ENCODE measurements at places on chromosomes 12 and 14. TPM values are rescaled to one million over a fixed set of nuclear protein-coding genes. Genes with fewer than 3 reads are reported as not detected.

DNA sequence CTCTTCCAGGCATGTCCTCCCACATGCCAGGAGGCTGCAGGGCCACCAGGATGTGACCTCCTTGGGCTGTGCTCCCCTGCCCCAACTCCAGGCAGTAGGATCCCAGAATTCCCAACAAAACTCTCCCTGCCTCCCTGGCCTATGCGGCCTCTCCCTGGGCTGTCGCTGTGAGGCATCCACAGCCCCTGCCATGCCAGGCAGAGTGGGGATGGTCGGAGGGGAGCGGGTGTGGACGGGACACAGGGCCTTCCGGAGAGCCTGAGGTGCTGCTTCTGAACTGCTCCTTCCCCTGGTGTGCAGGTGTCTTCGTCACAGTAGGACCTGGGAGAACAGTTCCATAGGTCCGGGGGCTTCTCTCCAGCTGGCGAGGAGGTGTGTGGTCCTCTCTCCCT, 18.3 kb downstream of the GPR132 start:
- no peak for DNase-seq

DNA sequence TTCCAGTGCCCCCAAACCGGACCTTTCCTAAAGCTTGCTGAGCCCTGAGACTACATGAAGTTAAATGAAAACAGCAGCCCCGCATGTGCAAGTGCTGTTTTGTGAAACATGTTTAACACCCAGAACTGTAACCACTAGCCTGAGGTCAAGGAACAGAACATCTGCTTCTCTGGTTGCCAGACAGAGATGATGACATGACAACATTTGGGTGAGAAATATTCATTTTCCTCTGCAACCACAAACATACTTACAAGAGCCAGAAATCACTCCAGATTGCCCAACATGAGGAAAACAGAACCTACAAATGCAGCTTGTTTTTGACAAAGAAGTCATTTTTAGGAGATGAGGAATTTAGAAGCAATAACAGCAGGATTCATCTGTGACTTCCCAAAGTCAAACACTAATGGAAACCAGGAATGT, 110.4 kb downstream of the BCAT1 start:
- DNase-seq = no peak

- DNase-seq = no peak
Measured at GRCh38 chr12:55972042-55972441, 1.8 kb upstream of the RAB5B start.

DNA sequence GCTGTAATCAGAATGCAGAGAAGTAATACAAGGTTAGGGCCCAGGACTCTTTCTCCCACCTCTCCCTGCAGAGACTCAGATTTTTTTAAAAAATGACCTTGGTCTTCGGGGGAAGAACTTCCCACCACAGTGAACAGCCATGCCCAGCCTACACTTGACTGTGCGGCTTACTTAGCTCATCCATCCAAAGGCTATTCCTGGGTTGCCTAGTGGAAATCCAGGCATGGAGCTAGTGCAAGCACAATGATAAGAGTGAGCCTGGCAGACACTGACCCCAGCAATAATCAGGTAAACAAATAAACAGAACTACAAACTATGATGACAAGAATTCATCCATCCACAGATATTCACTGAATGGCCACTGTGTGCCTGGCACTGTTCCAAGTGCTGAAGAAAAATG, 14.7 kb downstream of the SERPINA5 start:
- no peak for DNase-seq

GRCh38 chr14:58243790-58244555, 670 bp upstream of the PSMA3 start:
- DNase-seq = no peak

Gene SUPT16H
- total RNA-seq = 39.7 TPM

Gene DDX24
- total RNA-seq = 253 TPM
